ENCODE measurements at places on chromosomes 2 and 18.

DNA sequence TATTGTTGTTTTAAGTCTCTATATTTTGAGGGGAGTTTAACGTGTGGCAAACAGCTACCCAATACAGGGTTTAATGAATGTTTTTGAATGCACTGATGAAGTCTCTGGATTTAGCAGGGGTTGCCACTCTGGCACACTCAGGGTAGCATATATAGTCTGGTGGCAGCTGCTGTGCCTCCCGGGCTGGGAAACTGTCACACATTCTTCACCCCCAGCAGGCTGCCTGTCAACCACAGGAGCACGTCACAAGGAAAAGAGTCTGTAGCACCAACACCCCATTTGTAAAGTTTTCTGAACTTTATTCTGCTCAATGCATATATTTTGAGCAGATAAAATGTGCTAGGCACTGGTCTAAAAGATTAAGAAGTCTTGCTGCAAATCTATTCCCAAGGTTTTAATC, 39.3 kb downstream of the NGEF start:
- DNase-seq: no peak

DNA sequence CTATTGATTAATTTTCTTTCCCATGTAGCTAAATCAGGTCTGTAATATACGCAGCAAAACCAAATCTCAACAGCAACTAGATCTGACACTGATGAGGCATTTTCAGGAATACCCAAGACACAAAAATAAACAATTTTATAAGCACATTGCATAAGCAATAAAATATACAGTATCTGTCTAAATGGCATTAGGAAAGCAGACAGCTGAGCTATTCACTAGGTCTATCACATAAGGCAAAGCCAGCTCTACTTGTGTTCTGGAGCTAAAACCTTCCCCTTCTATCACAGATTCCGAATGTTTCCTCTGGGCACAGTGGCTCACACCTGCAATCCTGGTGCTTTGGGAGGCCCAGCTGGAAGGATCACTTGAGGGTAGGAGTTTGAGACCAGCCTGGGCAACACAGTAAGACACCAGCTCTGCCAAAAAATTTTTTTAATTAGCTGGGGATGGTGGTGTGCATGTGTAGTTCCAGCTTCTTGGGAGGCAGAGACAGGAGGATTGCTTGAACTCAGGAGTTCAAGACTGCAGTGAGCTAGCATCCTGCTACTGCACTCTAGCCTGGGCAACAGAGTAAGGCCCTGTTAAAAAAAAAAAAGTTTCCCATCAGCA, 21.1 kb downstream of the PTPN2 start:
- no peak for DNase-seq

- DNase-seq: no peak
Measured at GRCh38 chr2:201754717-201755415, 25.9 kb downstream of the ALS2 start.

DNA sequence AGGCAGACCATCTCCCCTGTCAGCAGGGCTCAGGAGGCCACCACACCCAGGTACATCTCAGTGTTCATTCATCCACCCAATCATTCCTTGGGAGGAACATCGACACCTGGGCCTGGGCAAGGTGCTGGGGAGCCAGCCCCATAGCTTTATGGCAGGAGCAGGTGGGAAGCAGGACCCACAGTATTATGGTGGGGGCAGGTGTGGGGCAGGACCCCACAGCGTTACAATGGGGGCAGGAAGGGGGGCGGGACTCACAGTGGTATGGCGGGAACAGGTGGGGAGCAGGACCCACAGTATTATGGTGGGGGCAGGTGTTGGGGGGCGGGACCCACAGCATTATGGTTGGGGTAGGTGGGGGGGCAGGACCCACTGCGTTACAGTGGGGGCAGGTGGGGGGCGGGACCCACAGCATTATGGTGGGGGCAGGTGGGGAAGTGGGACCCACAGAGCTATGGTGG, 128.9 kb upstream of the HS6ST1 start:
- no peak for DNase-seq

DNA sequence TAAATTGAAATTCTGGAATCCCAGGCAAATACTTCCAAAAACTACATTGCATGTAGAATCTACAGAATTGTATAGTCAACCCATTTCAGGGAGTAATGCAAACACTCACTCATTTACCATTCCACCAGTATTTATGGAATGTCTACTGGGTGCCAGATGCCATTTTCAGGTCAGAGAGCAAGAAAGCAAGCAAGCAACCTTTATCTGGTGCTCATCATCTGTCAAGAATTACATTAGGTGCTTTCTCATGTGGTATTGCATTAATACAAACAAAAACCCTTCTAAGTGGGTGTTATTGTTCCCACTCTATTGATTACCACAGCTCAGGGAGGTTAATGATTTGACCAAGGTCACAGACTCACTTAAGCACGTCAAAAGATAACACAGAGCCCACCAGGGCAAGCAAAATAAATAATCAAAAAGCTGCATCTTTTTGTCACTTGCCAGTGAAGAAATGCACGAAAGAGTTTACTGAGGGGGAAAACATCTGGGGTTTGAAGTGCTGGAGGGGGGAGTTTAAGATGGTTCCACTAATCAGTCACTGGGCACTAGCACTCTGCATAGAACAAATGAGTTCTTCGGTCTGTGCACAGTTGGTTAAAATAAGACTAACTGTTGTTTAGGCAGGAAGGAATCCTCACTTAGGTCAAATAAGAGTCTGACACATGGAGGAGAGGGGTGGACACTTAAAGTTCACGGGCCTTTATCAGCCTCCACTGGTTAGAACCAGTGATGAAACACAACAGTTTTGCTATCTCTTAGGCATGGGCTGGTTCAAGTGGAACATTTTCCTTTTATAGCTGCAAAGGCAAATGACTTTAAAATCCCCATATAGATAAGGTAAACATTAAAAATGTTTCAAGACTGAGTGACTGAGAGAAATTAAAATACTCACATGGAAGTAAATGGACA, 208.8 kb downstream of the CDH2 start:
- DNase-seq: no peak

GRCh38 chr2:154437104-154437503, 261.4 kb upstream of the KCNJ3 start:
- DNase-seq: no peak

DNA sequence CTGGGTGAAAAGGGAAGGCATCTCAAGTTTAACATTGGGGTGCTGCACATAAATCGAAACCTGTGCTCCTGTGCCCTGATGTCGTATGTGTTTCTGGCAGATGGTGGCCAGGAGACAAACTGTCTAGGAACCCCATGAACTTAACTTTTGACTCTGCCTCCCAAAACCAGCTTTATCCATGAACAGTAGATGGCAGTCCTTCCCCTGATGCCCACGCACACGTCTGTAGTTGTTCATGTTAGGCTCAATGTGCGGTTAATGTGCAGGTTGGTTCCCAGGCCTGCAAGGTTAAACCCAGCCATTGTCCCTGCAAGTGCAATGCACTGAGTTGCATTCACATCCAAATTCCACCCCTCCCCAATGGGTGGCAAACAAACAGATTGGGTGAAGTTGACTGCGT, 44.1 kb upstream of the SIX3 start:
- DNase-seq: peak; percentile 11

GRCh38 chr2:130762910-130763385, 7.6 kb downstream of the AMER3 start:
- DNase-seq: no peak

DNA sequence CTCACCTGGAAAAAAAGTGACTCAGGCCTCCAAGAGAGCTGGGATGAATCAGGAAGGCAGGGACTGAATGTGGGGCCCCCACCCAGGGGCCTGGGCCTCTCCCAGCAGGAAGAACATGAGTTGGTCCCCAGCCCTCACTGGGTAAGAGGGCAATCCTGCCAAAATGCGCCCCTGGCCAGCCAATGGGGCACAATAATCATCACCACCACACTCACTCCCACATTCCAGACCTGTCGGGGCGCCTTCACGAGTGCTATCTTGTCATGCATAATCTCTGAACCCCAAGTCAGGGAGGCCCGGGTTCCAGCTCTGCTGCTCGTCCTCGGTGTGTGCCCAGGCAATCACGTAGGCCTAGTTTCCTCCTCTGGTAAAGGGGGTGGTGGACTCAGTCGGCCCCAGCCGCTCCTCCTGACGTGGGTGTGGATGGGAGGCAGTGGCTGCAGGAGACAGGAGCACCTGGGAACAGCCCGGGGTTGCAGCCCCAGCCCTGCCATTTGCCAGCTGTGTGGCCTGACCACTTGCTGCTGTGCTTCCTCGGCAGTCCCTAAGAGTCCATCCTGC, 115.1 kb downstream of the CYP26B1 start:
- no peak for DNase-seq

- DNase-seq: no peak
Measured at GRCh38 chr2:33134791-33135560, 188.2 kb downstream of the LTBP1 start.

DNA sequence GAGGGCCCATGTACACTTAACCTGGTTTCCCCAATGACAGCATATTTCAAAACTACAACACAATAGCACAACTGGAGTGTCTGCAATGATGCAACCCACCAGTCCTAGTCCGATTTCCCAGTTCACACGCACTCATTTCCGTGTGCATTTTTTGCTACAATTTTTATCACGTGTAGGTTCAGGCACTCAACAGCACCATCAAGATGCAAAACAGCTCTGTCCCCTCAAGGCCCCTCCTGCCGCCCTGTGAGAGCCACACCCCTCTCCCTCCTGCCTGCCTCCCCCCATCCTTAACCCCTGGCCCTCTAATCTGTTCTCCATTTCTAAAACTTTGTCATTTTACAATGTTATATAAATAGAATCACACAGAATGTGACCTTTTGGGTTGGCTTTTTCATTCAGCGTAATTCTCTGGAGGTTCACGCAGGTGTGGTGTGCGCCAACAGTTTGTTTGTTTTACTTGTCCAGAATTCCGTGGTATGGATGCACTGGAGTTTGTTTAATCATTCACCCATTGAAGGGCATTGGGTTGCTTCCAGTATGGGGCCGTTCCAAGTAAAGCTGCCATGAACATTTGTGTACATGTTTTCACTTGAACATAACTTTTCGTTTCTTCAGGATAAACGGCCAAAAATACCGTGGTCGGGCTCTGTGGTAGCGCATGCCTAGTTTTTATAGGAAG, 8.4 kb downstream of the KCNIP3 start:
- no peak for DNase-seq

GRCh38 chr2:202423139-202423538, 47.0 kb downstream of the BMPR2 start:
- no peak for DNase-seq
